Hematopoietic multipotent progenitor cell treated with erythropoietin and hydrocortisone succinate and interleukin-3 and kit ligand, for 4 days (in vitro differentiated cells): ENCODE measurements at places on chromosomes 3 and 15.
A peak's percentile ranks its signal among the peaks of the same experiment; 100 is the strongest.

- peak; percentile 90 for DNase-seq
Measured at GRCh38 chr15:91049378-91050127, 27.2 kb upstream of the VPS33B start.

- DNase-seq: peak; percentile 93
Measured at GRCh38 chr3:190617185-190617584, 103.3 kb downstream of the IL1RAP start.

DNA sequence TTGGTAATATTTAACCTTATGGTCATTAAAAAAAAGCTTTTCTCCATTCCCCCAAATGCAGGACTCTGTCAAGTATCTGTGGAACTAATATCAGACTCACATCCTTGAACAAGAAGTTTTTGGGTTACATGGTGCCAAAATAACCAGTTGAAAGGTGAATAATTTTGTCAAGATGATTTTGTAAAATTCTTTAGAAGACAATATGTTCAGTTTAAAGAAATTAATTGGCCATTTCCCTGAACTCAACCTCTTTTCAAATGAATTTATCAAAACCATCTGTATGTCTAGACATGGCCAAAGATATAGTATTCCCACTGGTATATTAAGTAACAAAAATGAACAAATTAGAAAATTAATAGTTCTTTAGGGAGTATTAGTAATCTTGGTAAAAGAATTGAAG, 280.5 kb downstream of the MBNL1 start:
- no peak for DNase-seq

- no peak for DNase-seq
Measured at GRCh38 chr3:108017587-108017986, 73.2 kb downstream of the CD47 start.

DNA sequence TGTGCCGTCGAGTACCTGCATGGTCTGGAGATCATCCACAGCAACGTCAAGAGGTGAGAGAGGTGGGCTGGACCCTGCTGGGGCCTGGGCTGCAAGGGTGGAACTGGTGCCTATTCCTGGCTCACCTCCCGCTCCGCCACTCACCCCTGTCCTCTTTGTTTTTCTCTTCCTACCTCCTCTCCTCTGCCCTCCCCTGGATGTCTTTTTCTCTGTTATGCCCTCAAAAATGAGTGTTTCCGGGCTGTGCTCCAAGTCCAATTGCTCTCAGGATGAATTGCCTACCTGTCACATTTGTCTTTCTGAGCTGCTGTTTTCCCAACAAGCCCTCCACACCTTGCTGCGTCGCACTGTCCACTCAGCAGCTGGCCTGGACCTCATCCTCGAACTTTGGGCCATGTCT, 28.5 kb upstream of the TATDN2 start:
- DNase-seq: no peak

DNA sequence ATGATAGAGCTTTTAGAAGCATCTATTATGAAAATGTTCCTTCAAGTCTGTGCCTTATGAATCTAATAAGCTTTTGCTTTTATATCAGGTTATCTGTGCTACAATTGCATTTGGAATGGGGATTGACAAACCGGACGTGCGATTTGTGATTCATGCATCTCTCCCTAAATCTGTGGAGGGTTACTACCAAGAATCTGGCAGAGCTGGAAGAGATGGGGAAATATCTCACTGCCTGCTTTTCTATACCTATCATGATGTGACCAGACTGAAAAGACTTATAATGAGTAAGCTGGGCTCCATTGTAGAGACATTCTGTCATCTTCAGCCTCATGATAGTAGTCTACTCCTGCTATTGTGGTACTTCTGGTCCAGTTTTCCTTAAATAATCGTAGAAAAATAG, 73.4 kb downstream of the BLM start:
- DNase-seq: no peak

DNA sequence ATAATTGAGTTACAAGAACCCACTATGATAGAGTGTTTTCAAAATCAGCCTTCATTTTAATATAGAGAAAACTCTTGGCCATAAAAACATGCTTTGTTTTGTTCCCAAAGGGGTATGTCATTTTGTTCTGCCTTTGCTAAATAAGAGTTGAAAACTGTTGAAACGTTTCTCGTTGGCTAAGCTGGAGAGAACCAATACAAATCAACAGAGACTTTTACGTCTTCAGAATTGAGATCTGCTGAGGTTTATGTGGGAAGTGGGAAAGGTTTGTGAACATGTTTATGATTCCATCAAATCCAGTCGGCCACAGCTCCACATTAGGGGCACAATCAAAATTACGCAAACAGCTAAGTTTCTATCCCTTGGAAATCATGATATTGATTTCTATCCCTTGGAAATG, 102.0 kb downstream of the IGF2BP2 start:
- no peak for DNase-seq

- no peak for DNase-seq
Measured at GRCh38 chr3:51382076-51382745, 2.9 kb upstream of the MANF start.

DNA sequence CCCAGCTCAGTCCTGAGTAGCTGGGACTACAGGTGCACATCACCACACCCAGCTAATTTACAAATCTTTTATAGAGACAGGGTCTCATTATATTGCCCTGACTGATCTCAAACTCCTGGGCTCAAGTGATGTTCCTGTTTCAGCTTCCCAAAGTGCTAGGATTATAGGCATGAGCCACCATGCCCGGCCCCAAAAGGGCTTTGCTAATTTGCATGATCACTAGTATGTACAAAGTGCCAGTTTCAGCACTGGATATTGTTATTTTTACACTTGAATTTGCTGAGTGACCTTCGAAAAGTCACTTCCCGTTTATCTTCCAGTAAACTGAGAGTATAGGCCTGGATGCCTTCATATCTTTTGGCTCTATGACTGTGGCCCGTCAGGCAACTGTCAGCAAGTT, 12.2 kb downstream of the CLN6 start:
- no peak for DNase-seq

DNA sequence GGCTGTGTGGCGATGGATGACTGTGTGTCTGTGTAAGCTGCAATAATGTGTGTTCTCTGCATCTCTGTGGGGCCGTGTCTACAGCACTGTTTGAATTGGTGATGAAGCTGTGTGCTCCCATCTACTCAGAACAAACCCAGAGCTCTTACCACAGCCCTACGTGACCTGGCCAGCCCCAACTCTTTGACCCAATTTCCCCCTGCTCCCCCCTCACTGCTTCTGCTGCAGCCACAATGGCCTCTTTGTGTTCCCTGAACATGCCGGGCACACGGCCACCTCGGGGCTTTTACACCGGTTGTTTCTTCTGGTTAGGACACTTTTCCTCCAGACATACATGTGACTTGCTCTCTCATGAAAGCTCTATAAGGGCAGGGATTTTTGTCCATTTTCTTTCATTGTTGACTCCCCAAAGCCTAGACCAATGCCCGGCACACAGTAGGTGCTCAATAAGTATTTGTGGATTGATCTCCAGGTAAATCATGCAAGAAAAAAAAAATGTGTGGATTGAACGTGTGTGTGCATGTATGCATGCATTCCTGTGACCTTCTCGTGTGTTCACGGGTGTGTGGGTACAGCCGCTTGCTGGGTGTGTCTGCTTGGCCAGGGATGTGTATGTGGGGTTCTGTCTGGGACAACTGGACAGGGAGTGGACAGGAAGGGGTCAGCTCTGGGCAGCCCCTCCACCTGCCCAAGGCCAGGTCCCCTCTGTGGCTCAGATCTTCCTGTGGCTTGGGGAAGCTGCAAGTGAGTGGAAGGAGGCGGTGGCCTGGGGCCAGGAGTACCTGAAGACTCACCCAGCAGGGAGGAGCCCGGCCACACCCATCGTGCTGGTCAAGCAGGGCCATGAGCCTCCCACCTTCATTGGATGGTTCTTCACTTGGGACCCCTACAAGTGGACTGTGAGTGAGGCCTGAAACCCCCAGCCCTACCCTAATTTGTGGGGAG, 14.8 kb downstream of the VILL start:
- no peak for DNase-seq

GRCh38 chr3:17023006-17023664, 138.4 kb downstream of the PLCL2 start:
- no peak for DNase-seq

- no peak for DNase-seq
Measured at GRCh38 chr3:79317551-79318518, 450.0 kb downstream of the ROBO1 start.

DNA sequence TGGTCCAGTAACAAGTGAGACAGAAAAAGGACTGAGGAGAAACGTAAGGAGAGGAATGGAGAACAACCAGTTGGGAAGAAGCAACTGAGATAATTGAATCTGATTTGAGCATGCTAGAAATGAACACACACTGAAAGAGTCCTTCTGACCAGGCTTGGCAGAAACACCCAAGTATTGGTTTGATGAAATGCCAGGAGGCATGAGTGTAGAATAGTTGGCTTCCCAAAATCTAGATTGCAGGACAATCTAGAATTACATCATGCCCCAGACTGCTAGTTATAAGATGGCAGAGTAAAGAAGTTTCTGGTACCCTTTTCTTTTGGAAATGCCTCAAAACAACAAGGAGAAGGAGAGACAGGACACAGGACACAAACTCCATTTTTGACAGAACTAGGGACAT, 189.7 kb upstream of the STT3B start:
- DNase-seq: no peak

GRCh38 chr15:99054025-99054387, 46.4 kb upstream of the PGPEP1L start:
- DNase-seq: no peak

DNA sequence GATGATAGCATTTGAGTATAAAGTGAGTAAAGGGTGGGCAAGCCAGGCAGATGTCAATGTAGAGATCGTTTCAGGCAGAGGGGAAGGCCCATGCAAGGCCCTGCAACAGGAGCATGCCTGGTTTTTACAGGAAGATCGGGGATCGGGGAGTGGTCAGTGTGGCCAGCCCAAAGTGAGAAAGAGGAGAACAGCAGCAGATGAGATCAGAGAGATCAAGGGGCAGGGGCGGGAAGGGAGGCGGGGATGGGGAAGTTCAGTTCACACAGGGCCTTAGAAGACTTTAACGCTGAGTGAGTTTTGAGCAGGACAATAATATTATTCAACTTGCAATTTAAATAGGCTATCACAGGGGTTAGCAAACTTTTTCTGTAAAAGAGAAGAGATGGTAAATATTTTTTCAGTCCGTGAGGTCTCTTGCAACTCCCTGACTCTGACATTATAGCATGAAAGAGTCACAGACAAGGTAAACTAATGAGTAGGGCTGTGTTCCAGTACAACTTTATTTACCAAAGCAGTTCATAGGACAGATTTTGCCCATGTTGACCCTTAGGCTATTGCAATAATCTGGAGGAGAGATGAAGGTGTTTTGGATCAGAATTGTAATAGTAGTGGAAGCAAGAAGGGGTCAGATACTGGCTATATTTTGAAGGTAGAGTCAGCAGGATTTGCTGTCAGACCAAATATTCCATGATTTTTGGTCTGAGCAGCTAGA, 12.4 kb upstream of the CD47 start:
- DNase-seq: peak; percentile 59

DNA sequence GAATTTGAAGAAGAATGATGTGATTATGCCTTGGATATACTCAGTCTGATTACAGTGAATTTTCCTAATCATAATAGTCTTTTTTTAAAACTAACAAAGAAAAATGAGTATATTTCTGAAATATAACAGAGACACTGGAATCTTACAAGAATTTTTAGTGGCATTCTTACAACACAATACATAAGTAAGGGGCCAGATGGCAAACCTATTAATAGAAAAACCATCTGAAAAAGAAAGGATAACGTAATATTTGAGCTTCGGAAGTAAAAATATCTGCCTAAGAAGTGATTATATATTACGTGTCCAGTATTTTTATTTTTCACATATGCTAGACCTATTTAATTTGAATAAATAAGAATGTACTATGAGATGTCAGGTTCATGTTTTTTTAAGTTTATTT, 452.8 kb downstream of the NAALADL2 start:
- DNase-seq: no peak

DNA sequence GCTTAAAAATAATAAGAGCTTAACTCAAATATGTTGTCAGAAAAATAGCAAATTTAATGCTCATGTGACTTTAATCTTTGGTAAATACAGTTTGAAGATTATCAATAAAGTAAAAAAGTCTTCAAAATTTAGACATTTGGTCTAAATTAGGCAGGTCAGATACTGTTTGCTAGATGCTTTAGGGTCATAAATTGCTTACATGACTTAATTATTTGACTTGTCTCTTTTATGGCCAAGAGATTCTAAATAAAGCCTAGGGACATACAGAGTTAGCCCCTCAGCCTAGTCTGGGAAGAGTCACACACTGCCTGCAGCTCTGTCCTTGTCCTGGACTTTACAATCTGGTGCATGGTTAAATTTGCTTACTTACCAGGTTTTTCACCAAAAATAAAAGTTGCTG, 198.3 kb upstream of the LRRFIP2 start:
- no peak for DNase-seq

GRCh38 chr15:98823012-98823458, 174.7 kb downstream of the IGF1R start:
- DNase-seq: no peak

DNA sequence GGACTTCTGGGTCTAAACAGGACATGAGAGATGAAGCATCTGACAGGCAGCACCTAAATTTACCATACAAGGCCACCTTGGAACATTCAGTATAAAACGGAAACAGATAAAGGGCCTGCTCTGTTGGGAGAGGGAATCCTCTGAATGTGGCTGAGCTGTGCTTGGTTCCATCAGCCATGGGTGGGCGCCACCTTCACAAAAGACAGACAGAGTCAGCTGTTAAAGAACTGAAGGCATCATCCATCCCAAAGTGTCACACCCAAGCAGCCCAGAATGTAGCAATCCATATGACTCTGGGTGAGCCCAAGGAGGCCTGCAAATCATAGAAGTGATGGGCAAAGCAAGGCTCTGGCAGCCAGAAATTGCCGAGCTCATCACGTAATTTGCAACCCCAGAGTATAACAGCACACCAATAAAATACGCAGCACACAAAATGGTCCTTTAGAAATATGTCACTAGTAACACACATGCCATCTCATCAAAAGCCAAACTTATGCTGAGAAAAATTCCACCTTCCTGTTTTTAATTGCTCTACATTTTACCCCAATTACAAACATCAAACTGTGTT, 24.8 kb upstream of the RBP1 start:
- peak; percentile 34 for DNase-seq

- DNase-seq: peak; percentile 57
Measured at GRCh38 chr3:101521211-101521701, 8.2 kb upstream of the SENP7 start.

DNA sequence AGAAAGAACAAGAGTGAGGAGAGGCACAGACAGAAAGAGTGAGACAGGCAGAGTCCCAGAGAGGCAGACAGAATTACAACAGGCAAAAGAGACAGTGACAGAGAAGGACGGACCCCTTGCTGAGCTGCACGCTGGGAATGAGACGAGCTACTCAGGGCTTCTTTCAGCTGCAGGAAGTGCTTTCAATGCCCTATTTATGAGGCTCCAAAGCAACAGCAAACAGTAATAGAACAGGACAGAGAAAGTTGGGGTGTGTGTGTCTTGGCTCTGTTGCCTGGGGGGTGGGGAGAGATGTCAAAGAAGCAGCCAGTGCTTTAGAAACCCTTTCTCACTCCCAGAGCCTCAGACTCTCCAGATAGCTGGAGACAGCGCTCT, 502 bp upstream of the TIMP4 start:
- no peak for DNase-seq
